Thoracic aorta (tissue), 2 donors: ENCODE measurements at places on chromosomes 11 and 22.

DNA sequence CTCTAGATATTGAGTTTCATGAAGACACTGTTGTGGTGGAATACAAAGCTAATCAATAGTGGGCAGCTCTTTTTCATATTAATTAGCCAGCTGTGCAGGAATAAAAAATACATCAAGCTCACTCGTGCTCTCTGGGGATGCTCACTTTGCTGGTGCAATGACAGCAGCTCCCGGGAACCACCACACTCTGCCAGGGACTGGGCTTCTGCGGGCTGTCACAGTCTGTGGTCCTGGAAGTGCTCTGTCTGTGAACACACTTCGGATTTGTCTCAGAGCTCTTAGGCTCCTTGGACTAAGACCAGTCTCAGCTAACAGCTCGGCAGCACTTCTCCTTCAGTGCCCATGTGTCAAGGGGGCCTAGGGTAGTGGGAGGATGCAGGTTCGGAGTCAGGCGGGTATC is 393.5 kb downstream of the TENM4 start:
- H3K36me3 ChIP-seq, result no peaks in the 10 kb centered on the region
- no peak overlapping the region for H3K27ac ChIP-seq
- H3K4me3 ChIP-seq, result no peak overlapping the region
- H3K27me3 ChIP-seq, result no peaks in the 10 kb centered on the region

DNA sequence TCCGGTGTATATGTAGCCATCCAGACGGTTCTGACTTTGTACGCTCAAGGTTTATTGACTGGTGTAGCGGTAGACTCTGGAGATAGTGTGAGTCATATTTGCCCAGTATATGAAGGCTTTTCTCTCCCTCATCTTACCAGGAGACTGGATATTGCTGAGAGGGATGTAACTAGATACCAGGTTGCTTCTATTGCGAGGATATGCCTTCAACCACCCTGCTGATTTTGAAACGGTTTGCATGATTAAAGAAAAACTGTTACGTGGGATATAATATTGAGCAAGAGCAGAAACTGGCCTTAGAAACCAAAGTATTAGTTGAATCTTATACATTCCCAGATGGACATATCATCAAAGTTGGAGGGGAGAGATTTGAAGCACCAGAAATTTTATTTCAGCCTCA is 84.3 kb downstream of the GGT1 start:
- no peak overlapping the region for H3K27ac ChIP-seq
- no peaks in the 10 kb centered on the region for H3K36me3 ChIP-seq
- no peak for DNase-seq
- no peaks in the 10 kb centered on the region for H3K4me1 ChIP-seq
- H3K4me3 ChIP-seq, result no peak overlapping the region

GRCh38 chr11:101582236-101582988 is 1.4 kb downstream of the TRPC6 start:
- H3K4me3 ChIP-seq, result peak overlapping the region; percentile 79
- no peak for DNase-seq
- no peaks in the 10 kb centered on the region for H3K36me3 ChIP-seq
- no peaks in the 10 kb centered on the region for H3K4me1 ChIP-seq

- H3K4me1 ChIP-seq, result peaks cover 15% of the 10 kb centered on the region
- no peaks in the 10 kb centered on the region for H3K36me3 ChIP-seq
- DNase-seq, result no peak
These were observed 58.4 kb upstream of the PSMA1 start for GRCh38 chr11:14578541-14578956.

DNA sequence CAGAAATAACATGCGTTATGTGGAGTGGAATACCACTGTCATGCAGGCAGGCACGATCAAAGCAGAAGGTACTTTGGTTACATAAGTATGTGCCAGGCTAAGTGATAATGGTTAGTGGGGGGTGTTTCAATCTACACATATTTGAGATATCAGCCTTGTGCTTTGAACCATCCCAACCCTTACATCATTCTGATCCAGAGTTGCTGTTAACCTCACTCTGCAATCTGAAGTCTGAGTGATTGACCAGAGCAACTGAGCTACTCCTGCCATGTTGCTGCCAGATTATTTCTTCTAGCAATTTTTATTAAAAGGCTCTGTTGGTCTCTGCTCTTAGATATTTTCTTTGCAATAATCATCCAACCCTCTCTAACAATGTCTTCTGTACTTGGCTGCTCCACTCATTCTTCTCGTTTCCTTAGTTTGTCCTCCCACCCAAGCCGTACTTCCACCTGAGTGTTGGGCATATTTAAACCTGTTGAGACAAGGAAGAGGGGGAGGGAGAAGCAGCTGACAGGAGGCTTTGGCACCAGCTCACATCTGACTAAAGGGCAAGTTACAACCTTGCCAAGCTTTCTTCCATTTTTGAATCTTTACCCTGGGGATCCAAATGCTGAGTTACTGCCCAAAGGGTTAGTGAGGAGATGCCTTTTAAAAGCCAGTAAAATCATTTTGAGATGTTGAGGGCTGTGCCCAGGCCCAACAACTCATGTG is 114.1 kb upstream of the SESN3 start:
- H3K36me3 ChIP-seq, result no peaks in the 10 kb centered on the region
- no peak overlapping the region for H3K27ac ChIP-seq
- no peaks in the 10 kb centered on the region for H3K4me1 ChIP-seq
- no peak for DNase-seq
- H3K4me3 ChIP-seq, result no peak overlapping the region

DNA sequence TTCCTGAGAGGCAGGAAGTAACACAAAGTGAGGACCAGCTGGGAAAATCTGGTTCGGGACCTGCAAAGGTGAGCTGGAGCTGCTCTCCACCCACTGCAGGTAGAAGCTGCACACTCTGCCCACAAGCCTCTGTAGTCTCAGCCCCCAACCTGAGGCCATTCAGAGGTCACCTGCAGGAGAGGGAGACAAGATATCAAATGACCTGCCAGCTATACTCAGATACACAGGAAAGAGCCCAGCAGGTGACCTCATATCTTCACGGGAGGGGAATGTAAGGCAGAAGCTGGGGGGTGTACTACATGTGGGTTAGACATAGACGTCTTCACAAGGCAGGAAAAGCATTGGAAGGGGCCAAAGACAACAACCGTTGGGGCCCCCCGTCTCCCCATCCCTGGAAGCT is 86.1 kb downstream of the APIP start:
- H3K27me3 ChIP-seq, result no peaks in the 10 kb centered on the region
- H3K36me3 ChIP-seq, result no peaks in the 10 kb centered on the region
- H3K4me3 ChIP-seq, result no peak overlapping the region

GRCh38 chr11:23767576-23767975 is 729.3 kb upstream of the LUZP2 start:
- DNase-seq, result no peak
- no peaks in the 10 kb centered on the region for H3K27me3 ChIP-seq
- no peaks in the 10 kb centered on the region for H3K36me3 ChIP-seq
- no peak overlapping the region for H3K27ac ChIP-seq
- no peak overlapping the region for H3K4me3 ChIP-seq

GRCh38 chr11:69646493-69647389 is 5.8 kb downstream of the CCND1 start:
- DNase-seq, result no peak
- peaks cover 41% of the 10 kb centered on the region for H3K36me3 ChIP-seq
- peaks cover 19% of the 10 kb centered on the region for H3K4me1 ChIP-seq
- no peaks in the 10 kb centered on the region for H3K27me3 ChIP-seq

DNA sequence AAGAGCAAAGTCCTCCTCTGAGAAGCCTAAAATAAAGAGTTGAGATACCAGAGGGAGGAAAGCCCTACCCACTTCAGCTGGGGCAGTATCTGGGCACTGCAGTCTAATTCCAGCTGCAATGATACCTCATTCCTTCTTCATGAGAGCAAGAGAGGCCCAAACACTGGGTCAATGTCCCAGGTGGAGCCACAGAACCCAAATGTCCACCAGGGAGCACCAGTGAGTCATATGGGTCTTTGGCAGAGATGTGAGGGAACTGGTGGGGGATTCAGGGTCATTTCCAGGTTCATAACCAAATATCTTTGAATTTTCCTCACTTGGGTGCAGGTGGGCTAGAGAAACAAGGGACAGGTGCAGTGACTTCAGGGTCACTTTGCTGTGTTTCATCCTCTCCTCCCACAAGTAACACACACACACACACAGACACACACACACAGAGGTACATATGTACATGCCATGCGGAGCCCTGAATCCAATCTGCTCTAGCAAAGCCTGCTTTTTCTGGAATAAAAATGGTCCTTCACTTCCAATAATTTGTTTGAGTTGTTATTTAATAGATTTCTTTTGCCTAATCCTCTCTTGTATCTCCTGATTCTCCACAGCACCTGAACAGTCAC is 585.4 kb downstream of the SOX6 start:
- H3K4me1 ChIP-seq, result peaks cover 9% of the 10 kb centered on the region
- no peak overlapping the region for H3K27ac ChIP-seq
- H3K4me3 ChIP-seq, result no peak overlapping the region
- no peaks in the 10 kb centered on the region for H3K36me3 ChIP-seq
- H3K27me3 ChIP-seq, result no peaks in the 10 kb centered on the region

DNA sequence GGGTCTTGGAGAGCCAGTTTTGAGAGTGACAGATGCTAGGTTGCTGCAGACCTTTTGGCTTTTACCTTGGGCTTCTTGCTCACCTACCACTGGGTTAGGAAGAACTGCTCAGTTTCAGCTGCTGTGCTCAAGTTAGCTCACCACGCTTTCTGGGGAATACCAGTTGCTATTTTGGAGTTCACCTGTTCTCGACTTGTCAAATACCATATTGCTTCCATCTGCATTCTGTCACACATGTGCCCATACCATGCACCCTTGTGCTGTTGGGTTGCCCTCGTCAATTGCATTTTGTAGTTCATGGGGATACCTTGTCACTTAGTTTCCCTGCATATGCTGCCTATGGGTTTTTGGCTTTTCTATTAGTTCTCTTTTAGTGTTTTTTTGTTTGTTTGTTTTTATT is 23.0 kb upstream of the BARX2 start:
- H3K4me1 ChIP-seq, result no peaks in the 10 kb centered on the region
- H3K27ac ChIP-seq, result no peak overlapping the region
- no peak for DNase-seq
- no peaks in the 10 kb centered on the region for H3K36me3 ChIP-seq
- H3K27me3 ChIP-seq, result no peaks in the 10 kb centered on the region
- no peak overlapping the region for H3K4me3 ChIP-seq

- peak overlapping the region; percentile 67 for H3K27ac ChIP-seq
- H3K4me1 ChIP-seq, result peaks cover 40% of the 10 kb centered on the region
- H3K36me3 ChIP-seq, result peaks cover 21% of the 10 kb centered on the region
- no peaks in the 10 kb centered on the region for H3K27me3 ChIP-seq
These were observed 207.4 kb downstream of the DBX1 start for GRCh38 chr11:19952911-19953310.

GRCh38 chr22:37137903-37138665 is 11.6 kb downstream of the IL2RB start:
- H3K27me3 ChIP-seq, result no peaks in the 10 kb centered on the region
- no peak for DNase-seq
- no peaks in the 10 kb centered on the region for H3K4me1 ChIP-seq
- no peaks in the 10 kb centered on the region for H3K36me3 ChIP-seq

DNA sequence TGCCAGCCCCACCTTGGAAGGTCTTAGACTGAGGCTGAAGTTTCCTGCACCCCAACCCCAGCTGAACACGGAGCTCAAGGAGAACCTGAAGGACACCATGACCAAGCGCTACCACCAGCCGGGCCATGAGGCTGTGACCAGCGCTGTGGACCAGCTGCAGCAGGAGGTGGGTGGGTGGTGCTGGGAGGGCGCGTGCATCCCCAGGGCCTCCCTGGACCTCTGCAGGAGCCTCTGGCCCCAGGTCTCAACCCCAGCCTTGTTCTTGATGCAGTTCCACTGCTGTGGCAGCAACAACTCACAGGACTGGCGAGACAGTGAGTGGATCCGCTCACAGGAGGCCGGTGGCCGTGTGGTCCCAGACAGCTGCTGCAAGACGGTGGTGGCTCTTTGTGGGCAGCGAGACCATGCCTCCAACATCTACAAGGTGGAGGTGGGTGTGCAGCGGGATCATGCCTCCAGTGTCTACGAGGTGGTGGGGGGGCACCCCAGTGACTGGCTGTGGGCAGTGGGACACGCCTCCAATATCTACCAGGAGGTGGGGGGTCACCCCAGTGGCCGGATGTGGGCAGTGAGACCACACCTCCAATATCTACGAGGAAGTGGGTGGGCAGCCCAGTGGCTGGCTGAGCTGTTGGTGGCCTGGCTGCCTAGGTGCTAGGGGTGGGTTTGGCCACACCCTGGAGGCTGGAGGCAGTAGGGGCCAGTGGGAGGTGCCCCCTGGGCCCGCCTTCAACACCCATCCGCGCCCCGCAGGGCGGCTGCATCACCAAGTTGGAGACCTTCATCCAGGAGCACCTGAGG is 4.6 kb downstream of the CD151 start:
- H3K27me3 ChIP-seq, result no peaks in the 10 kb centered on the region
- peaks cover 52% of the 10 kb centered on the region for H3K4me1 ChIP-seq
- H3K4me3 ChIP-seq, result no peak overlapping the region
- peaks cover 36% of the 10 kb centered on the region for H3K36me3 ChIP-seq
- H3K27ac ChIP-seq, result no peak overlapping the region

- no peaks in the 10 kb centered on the region for H3K36me3 ChIP-seq
- H3K27ac ChIP-seq, result no peak overlapping the region
- DNase-seq, result no peak
- no peak overlapping the region for H3K4me3 ChIP-seq
- no peaks in the 10 kb centered on the region for H3K4me1 ChIP-seq
These were observed 104.5 kb upstream of the GRAMD1B start for GRCh38 chr11:123325533-123325932.

- no peaks in the 10 kb centered on the region for H3K27me3 ChIP-seq
- H3K4me3 ChIP-seq, result no peak overlapping the region
- H3K27ac ChIP-seq, result no peak overlapping the region
- no peaks in the 10 kb centered on the region for H3K36me3 ChIP-seq
These were observed 35.1 kb downstream of the MMP7 start for GRCh38 chr11:102495161-102496042.
